ENCODE measurements at places on chromosomes 1 and 21.

- DNase-seq: no peak
These were observed 14.4 kb downstream of the CASP9 start for GRCh38 chr1:15509586-15509985.

GRCh38 chr1:31693231-31693630 is 10.6 kb downstream of the COL16A1 start:
- DNase-seq: no peak

- DNase-seq: no peak
These were observed 72.5 kb downstream of the RRAGC start for GRCh38 chr1:38787041-38787440.

GRCh38 chr1:89198491-89199072 is at the start of gene GBP4:
GBP4 (minus strand) TSS chr1:89198942; CDS start chr1:89198834, 108 bp downstream.
- DNase-seq: no peak

DNA sequence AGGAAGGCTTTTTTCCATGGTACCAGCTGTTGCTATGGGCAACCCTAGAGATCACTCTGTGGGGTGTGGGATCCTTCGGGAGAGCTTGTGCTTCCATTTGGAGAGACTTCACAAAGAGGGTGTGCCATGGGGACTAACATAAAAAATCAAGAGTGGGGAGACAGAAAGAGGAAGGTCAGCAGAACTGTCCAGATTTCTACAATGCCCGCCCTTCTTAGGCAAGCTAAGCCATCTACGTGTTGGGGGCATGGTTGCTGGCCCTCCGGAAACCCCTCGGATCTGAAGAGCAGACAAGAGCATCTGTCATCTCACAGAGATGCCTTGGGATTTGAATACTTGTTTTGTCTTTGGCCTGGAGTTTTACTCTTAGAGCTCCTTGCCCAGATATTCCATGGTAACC is 83.9 kb upstream of the ZNF648 start:
- no peak for DNase-seq

- no peak for DNase-seq
These were observed 9.2 kb upstream of the PTGS2 start for GRCh38 chr1:186689376-186689775.

- DNase-seq: no peak
These were observed 19.6 kb upstream of the RBM15 start for GRCh38 chr1:110319332-110320167.
